ENCODE measurements at places on chromosomes 11 and 22.

DNA sequence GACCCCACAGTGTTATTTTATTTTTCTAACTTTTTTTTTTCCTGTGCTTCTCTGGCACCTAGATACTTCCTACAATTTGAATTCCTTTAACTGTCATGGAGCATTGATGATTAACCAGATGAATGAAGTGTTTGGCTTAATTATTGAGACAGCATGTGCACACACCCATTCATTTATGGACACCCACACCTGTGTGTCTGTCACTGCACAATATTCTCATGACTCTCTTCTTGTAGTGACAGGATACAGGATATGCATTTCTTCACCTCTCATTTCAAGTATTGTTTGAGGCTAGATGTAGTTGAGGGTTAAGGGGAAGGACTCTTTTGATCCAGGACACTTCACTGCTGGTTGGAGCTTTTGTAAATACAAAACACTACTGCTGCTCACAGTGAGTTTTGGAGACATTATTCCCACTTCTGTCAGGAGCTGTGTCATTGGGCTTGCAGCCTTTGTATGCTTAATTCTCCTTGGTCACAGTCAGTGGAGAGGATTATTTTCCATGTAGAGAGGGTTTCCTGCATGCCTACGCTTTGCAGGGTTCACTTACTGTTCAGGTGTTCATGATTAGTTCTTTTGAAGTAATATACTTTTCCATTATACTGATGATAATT lies 33.5 kb downstream of the SPECC1L start:
- DNase-seq: no peak

- DNase-seq: no peak
Observed at GRCh38 chr22:27772984-27773498, 28.5 kb downstream of the MN1 start.

GRCh38 chr11:1542267-1542666 lies 29.8 kb downstream of the DUSP8 start:
- no peak for DNase-seq

DNA sequence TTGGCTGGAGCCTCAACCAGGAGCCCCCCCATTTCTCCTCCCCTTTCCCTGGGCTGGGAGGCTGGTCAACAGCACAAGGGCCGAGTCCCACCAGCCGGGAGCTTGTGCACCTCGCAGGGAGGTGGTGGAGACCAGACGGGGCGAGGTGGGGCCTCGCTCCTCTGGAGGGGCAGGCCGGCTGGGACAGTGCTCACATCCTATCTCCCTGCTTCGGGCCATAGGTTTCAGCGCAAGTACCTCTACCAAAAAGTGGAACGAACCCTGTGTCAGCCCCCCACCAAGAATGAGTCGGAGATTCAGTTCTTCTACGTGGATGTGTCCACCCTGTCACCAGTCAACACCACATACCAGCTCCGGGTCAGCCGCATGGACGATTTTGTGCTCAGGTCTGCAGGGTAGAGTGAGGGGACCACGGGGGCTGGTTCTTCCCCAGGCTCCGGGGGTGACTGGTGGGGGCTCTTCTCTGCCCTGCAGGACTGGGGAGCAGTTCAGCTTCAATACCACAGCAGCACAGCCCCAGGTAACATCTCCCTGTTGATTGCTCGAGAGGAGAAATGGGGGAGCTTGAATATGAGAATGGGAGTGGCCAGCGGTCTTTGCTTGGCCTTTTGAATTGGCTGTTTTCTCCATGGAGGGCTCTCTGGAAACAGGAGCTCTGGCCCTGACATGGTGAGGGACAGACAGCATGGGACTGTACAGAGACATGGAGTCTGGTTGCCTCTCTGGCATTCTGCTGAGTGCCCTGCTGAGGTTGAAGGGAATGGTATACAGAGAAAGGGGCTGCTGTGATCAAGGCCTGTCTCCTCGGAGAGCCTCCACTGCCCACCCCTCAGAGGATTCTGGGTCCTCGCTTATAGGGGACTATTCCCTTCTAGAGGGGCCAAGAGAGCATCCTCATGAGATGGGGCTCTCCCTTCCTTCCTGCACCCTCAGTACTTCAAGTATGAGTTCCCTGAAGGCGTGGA lies 3.3 kb downstream of the SIDT2 start:
- peak; percentile 52 for DNase-seq

GRCh38 chr11:74816664-74817063 lies 68.0 kb downstream of the RNF169 start:
- DNase-seq: no peak

DNA sequence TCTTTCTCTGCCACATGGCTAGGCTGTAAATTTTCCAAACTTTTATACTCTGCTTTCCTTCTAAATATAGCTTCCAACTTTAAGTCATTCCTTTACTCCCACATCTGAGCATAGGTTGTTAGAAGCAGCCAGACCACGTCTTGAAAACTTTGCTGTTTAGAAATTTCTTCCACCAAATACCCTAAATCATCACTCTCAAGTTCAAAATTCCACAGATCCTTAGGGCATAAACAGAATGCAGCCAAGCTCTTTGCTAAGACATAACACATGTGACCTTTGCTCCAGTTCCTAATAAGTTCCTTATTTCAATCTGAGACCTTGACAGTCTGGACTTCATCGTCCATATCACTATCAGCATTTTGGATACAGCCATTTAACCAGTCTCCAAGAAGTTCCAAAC lies 749.9 kb downstream of the METTL15 start:
- DNase-seq: no peak

- DNase-seq: no peak
Observed at GRCh38 chr22:31282748-31283468, 9.4 kb downstream of the PIK3IP1 start.

DNA sequence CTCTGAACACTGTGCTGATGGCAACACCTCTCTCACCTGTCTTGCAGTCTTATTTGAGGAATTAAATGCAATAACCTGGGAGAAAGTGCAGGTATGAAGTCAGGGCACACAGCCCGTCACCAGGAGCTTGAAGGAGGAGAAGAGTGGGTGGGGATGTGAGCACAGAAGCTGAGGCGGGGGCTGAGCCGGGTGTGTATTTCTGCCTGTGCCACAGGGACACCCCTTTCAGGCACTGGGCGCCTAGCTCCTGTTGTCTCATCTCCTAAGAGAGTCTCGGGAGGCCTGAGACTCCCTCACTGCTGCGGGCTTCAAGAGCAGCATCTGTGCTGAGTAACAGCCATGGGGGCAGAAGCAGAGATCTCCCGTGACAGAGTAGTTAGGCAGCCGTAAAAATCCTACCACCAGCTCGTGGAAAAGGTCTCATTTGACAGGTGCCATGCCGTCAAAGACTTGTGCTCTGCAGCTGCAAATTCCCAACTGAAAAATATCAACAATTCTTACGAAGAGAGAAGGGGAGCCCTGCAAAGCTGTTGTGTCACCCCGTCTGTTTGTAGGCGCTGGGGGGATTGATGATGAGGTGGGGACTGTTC lies 26.8 kb downstream of the PARVB start:
- no peak for DNase-seq

GRCh38 chr11:120326228-120326627 lies 1.1 kb downstream of the TLCD5 start:
- DNase-seq: no peak

DNA sequence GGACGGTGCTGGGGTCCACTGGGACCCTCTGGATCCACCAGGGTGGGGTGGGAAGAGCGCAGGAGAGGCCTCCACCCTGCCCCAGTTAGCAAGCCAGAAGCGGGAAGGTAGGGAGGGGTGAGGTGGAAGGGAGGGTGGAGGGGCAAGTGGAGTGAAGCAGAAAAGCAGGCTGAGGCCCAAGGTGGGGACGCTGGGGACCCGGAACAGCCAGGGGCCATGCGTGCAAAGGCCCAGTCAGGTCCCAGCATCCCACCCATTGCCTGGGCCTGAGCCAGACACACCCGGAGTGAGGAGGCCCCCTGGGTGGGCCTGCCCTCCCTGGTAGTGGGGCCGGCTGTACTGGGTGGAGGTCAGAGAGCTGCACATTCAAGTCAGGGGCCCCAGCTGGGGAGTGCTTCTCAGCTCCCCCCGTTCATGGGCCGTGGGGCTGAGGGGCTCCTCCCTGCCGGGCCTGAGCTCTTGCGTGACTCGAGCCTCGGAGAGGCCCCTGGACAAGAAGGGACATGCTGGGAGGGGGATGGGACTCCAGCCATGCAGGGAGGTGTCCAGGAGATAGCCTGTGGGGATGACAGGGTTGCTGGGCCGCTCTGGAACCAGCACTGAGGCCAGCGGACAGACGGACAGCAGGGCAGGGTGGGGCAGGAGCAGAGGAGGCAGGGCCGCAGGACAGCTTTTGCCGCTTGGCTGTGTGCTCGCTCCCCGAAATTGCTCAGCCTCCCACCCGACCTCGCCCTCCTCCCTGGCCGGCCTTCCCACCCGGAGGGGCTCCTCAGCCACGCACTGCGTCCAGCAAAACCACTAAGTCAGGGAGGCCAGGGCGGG lies 7.7 kb downstream of the TNNT3 start:
- no peak for DNase-seq

DNA sequence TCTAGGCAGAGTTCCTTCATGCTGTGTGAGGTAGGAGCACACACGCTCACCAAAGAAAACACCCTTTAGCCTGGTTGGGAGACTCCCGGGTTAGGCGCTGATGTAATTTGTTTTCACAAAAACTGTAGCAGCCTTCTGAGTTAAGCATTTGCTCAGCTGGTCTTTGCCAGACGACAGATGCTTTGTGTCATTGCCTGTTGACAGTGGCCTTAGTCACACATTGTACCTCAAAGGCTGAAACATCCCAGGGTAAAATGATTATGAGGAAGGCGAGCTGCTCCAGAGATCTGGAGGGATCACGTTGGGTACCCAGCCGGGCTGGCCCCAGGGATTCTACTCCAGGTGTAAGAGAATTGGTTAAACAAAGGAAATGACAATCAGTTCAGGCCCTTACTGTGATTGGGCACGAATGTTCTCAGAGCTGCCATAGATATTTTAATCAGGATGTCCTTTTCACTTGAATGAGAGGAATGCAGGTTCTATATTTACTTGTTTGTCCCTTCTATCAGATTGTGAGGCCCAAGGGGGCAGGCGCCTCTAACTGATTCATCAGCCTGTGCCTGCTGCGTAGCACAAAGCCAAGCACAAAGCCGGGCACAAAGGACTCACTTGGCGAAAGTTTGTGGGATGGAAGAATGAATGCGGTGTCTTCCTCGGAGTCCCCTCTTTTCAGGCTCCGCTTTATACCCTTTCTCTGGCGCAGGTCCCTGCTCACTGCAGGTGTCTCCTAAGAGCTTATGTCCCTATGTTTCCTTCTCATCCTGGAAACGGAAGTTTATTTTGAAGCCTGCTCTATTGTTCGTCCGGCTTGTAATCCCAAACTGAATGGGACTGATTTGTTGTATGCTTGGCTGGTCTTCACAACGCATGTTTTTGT lies 47.1 kb downstream of the ADM start:
- no peak for DNase-seq

DNA sequence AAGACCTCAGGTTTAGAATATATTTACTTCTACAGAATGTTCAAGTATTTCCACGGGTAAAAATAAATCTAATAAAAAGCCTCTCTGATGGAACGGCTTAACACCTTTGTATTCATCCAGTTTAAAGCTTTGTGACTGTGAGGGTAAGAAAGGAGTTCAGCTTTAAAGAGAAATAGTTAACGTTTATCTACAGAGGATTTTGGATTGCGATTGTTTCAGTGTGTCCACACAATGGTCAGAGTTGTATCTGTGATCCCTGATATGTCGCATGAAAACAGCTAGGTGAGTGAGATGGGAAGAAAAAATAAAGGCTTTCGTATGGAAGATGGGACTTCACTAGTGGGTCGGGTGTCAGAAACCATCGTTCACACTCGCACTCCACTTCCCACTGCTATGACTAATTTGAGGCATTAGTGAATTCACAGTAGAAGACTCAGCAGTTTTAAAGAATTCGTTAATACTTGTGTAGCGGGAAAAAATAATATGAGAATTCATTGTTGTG lies 1.6 kb downstream of the APLP2 start:
- DNase-seq: no peak

DNA sequence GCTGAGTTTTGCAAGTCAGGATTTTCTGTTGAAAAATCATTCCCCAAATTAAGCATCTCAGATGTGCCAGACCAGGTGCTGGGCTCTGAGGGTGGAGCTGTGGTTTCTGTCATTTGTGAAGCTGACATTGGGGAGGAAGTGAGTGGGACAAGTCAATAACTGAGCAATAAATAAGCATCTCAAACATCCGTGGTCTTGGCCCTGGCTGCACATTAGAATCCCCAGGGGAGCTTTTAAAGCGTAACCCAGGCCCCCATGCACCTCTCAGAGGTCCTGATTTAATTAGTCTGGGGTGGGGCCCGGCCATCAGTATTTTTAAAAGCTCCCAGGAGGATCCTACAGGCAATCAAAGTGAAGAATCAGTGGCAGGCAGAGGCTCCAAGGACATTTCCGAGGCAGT lies 420.0 kb downstream of the MN1 start:
- DNase-seq: no peak

GRCh38 chr22:19902245-19902715 lies 39.3 kb upstream of the COMT start:
- DNase-seq: no peak

- DNase-seq: no peak
Observed at GRCh38 chr11:115379528-115379927, 124.7 kb downstream of the CADM1 start.

DNA sequence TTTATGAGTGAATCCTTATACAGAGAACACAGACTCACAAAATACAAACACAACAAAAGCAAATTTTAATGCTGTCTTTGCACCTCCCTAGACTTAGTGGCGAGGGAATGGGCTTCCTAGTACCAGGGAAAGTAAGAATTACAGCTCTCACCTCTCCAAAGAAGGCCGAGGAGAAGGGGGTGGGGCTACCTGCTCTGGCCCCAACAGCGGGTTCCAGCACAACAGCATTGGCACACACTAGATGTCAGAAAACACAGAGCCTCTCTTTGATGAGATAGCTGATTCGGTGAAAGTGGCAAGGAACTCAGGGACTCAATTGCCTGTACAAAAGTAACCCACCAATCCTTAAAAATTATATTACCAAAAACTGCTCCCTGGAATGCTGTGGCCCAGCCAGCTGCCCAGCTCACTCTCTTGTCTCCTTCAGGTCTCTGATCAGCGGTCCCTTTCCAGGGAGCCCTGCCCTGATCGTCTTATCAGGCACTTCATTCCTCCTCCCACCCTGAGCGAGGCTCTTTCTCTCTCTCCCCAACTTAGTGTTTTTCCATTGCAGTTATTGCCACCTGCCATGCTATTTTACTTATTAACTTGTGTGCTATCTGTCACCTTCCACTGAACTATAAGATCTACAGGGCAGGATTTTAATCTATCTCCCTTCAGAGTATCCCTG lies 30.7 kb downstream of the SPON1 start:
- DNase-seq: no peak

- no peak for DNase-seq
Observed at GRCh38 chr22:29757096-29757495, 9.7 kb downstream of the ZMAT5 start.

DNA sequence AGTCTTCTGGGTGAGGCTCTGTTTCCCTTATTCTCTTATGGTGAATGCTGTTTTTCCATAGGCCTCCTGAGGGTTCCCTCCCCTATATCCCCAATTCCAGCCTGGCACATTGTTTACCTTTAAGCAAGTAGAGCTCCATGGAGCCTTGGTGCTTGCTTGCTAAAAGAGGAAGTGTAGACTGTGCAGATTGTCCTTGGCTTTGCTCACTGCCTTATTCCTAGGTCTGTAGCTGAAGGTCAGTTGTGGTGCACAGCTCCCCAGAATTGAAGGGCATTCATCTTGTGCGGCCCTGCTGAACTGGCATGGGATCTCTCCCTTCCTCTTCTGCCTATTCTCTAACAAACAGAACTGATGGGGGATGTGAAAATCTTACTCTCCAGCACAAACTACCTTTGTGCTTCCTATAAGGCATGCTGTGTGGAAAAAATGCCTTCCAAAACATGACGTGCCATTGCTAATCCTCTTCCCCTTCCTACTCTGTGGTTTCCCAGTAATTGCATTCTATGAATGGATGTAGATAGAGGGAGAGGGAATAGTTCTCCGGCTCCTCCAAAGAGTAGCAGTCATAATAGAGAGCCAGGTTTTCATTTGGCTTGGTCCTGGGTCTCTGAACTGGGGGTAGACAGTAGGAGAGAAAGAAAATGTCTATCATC lies 34.2 kb upstream of the PLET1 start:
- no peak for DNase-seq

Measured in activated CD8-positive, alpha-beta memory T cell treated with anti-CD3 and anti-CD28 coated beads for 24 hours (primary cell).